Spleen (tissue), 13 donors: ENCODE measurements at places on chromosomes 7 and 10. TPM values are rescaled to one million over a fixed set of nuclear protein-coding genes. Genes with fewer than 3 reads are reported as not detected.

SPDYE6 gene
- not detected for total RNA-seq

- peaks cover 5% of the 10 kb centered on the region for H3K36me3 ChIP-seq
- H3K27me3 ChIP-seq: no peaks in the 10 kb centered on the region
- no peak overlapping the region for H3K27ac ChIP-seq
Observed at GRCh38 chr10:101993221-101993620, 62.8 kb downstream of the ARMH3 start.

GRCh38 chr10:53088961-53089360 lies 316.4 kb upstream of the MBL2 start:
- H3K27ac ChIP-seq: no peak overlapping the region
- H3K36me3 ChIP-seq: no peaks in the 10 kb centered on the region
- H3K4me1 ChIP-seq: no peaks in the 10 kb centered on the region

- no peak overlapping the region for H3K4me3 ChIP-seq
- no peaks in the 10 kb centered on the region for H3K27me3 ChIP-seq
- H3K36me3 ChIP-seq: no peaks in the 10 kb centered on the region
- H3K4me1 ChIP-seq: no peaks in the 10 kb centered on the region
Observed at GRCh38 chr10:120607016-120607709, 150.1 kb downstream of the PLPP4 start.

GRCh38 chr10:1359626-1359955 lies 303.4 kb downstream of the WDR37 start:
- H3K4me3 ChIP-seq: no peak overlapping the region
- H3K27me3 ChIP-seq: peaks cover 50% of the 10 kb centered on the region
- no peak overlapping the region for H3K27ac ChIP-seq
- no peak for DNase-seq
- H3K36me3 ChIP-seq: no peaks in the 10 kb centered on the region

DNA sequence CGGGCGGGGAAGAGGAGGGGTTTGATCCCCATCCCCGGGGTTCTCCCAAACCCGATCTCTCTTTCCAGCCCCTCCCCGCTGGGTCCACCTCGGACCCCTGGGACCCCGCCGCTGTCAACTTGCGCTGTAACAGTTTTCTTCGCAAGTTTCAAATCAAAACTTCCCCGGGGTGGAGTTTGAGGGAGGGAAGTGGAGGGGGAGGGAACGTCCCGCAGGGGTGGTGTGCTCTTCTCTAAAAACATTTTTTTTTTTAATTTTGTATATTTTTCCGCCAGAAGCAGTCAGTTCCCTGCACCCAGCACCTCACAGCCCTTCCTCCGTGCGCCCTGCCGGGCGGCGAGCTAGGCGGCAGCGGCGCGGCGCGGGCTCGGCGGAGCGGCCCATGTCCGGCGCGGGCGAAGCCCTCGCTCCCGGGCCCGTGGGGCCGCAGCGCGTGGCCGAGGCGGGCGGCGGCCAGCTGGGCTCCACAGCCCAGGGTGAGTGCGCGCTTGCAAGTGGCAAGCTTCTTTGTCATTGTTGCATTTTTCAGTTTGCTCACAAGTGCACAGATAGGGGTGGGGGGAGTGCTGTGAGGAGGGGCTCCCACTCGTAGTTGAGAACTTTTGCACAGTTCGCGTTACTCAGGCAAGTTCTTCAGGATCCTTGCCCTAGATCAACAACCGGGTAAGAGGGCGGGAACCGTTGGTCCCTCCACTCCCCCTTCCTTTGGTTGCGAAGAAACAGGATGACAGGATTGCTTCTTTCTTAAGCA lies 933 bp downstream of the MDFIC start:
- peaks cover 70% of the 10 kb centered on the region for H3K4me1 ChIP-seq
- H3K27ac ChIP-seq: peak overlapping the region; percentile 92
- H3K4me3 ChIP-seq: peak overlapping the region; percentile 68
- DNase-seq: peak; percentile 90
- H3K36me3 ChIP-seq: no peaks in the 10 kb centered on the region

DNA sequence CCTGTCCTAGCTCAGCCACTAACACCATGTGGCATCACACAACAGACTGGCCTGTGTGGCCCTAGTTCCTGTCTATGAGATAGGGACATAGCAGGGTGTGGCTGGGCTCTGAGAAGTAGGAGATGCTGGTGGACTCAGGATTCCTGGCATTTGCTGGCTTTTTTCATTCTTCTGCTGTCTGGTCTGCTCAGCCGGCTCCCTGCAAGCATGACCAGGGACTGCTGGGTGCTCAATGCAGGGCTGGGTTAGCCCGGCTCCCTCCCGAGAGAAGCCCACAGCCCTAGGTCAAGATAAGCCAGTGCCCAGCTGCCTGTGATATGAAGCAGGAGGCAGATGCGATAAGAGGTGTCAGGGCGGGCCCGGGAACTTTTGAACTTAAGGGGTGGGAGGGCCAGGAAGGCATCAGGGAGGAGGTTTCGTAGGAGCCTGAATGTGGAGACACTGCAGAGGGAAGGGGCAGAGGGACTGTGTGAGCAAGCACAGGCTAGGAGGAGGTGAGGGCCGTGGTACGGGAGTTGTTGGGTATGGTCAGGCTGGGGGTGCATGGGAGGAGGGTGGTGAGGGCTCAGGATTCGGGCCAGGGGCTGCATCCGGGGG lies 3.5 kb downstream of the AQP1 start:
- H3K4me1 ChIP-seq: no peaks in the 10 kb centered on the region
- no peak overlapping the region for H3K4me3 ChIP-seq
- no peak overlapping the region for H3K27ac ChIP-seq
- H3K36me3 ChIP-seq: no peaks in the 10 kb centered on the region
- no peaks in the 10 kb centered on the region for H3K27me3 ChIP-seq

GRCh38 chr7:131673576-131673975 lies 117.1 kb upstream of the PODXL start:
- H3K4me3 ChIP-seq: no peak overlapping the region
- H3K27me3 ChIP-seq: no peaks in the 10 kb centered on the region
- H3K36me3 ChIP-seq: no peaks in the 10 kb centered on the region
- no peaks in the 10 kb centered on the region for H3K4me1 ChIP-seq
- no peak for DNase-seq
- H3K27ac ChIP-seq: no peak overlapping the region

DNA sequence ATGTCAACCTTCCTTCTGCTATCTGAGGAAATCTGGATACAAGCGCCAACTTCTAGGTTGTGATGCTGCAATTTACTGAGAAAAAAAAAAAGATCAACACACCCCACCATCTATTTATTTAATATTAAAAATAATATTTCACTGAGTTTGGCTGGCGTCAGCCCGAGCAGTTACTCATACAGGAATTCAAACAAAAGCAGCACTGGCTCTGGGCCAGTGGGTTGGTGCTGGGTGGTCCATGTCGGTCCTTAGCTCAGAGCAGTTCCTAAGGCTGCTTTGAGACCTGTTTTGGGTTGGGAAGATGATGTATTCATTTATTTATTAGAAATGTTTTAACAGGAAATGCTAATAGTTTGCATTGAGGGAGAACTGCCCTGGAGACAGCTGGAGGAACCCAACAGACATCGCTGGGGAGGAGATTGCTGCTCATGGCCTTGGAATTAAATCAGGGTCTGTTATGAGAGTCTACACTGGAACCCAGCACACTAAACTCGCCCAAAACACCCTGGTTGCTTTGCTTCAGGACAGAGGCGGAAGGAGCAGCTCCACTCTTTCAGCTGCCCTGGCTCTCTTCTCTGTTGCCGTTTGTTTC lies 36.3 kb upstream of the GOT1 start:
- DNase-seq: no peak
- no peaks in the 10 kb centered on the region for H3K4me1 ChIP-seq
- H3K4me3 ChIP-seq: no peak overlapping the region
- peak overlapping the region; percentile 49 for H3K27ac ChIP-seq
- peaks cover 14% of the 10 kb centered on the region for H3K27me3 ChIP-seq
- H3K36me3 ChIP-seq: no peaks in the 10 kb centered on the region

DNA sequence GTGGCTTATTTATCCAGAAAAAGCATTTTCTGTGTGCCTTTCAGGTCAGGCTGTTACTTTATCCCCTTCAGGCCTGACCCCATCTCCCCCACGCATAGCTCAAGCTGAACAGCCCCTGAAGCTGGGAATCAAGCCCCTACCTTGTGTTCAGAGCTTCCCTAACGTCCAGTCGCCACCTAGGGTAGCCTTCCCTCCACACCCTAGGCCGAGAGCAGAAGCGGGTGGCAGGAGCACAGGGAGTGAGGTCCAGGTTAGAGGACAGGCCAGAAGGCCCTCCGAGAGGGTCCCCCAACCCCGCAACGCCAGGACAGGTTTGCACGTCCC lies 479 bp upstream of the SEMA4G start:
- H3K27me3 ChIP-seq: no peaks in the 10 kb centered on the region
- H3K27ac ChIP-seq: no peak overlapping the region
- peak overlapping the region; percentile 55 for H3K4me3 ChIP-seq
- no peak for DNase-seq
- peaks cover 19% of the 10 kb centered on the region for H3K36me3 ChIP-seq
- H3K4me1 ChIP-seq: peaks cover 18% of the 10 kb centered on the region
